H1 (cell line): ENCODE measurements at places on chromosomes 7 and 10.

DNA sequence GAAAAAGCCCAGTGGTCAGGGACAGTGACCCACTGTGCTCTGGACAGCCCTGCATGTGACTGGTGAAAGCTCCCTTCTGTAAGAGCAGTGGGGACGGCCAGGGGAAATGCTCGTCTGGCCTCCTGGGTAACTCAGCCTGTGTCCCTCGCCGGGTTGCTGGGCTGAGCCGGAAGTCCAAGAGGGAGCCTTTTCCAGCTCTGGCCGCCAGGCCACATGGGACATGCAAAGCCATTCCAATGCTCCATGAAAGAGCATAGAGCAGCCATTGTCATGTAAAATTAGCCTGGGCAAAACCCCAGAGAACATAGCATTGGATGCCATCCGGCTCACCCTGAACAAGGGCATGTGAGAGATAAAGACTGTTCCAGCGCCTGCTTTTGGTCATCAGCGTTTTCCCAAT is 64.9 kb upstream of the ADRB1 start:
- no peak for DNase-seq

- DNase-seq, result no peak
Observed at GRCh38 chr7:9978106-9979064, 995.3 kb upstream of the PHF14 start.

GRCh38 chr7:47449810-47450590 is 131.9 kb downstream of the TNS3 start:
- no peak for DNase-seq

- DNase-seq, result no peak
Observed at GRCh38 chr7:29502133-29502532, 61.5 kb upstream of the PRR15 start.

DNA sequence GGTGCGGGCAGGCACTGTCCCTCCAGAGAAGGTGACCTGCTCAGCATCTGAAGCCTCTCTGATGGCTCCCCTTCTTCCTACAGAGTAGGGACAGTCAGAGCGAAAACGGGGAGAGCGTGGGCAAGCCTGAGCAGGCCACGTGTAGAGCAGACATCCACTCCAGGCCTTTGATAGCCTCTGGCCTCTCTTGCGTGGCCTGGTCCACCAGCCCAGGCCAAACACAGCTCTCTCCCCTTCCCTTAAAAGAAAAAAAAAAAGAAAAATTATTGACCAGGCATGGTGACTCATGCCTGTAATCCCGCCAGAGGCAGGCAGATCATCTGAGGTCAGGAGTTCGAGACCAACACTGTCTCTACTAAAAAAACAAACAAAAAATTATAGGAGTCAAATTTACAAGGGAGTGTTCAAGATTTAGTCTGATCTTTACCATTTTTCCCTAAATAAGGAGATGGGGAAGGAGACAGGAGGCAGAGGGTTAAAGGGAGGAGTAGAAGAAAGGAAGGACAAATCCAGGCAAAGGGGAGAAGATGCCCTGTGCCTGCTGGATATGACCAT is 84.8 kb downstream of the PLXNA4 start:
- DNase-seq, result no peak

DNA sequence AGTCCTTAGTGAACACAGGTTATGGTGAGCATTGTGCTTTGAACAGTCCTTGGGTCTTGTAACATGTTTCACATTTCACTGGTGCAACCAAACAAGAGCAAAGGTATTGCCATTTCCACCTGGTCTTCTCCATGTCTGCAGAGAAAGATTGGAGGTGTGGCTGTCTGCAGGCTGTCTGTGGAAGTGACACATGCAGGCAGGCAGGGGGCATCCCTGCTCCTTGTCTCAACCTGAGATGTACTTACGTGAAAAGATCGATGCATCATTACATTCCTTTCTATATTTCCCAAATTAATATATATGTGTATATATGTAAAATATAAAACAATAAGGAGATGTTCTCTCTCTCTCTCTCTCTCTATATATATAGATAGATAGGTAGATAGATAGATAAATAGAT is 54.3 kb downstream of the LRRC18 start:
- peak; percentile 35 for DNase-seq
